Breast epithelium (tissue), 4 donors: ENCODE measurements at places on chromosomes 7 and 10. TPM values are rescaled to one million over a fixed set of nuclear protein-coding genes. Genes with fewer than 3 reads are reported as not detected.

GRCh38 chr10:124450012-124450782 is at the start of gene NKX1-2:
NKX1-2 (minus strand) TSS chr10:124450035; CDS start chr10:124449943, 92 bp downstream.
- no peak for DNase-seq

GRCh38 chr7:88109612-88110011 is 110.2 kb downstream of the SRI start:
- no peak for DNase-seq

DNA sequence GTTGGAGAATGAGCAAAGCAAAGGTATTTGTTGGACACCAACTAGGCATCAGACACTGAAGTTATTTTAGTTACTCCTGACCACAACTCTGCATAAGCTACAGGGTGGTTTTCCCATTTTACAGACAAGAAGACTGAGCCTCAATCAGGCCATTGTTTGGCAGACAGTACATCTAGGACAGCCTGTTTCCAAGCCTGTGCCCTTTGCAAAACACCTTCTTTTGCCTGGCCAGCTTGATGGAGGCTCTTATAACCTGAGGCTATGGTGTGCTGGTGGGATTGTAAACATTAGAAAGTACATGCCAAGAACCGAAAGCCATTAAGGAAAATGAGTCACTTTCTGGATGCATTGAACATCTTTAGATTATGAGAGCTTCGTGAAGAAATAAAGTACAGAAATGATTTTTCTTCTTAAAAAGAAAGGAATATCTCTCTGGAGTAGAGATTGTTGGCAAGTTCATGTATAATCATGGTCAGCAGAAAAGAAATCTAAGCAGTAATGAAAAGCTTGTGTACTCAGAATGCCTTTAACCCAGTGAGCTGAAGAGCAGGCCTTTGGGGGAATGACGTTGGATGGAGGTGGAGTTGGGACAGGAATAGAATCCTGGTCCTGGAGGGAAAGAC is 140.6 kb downstream of the KIAA1217 start:
- DNase-seq: no peak

AKR1C8 gene
- 0.73 TPM for total RNA-seq

SKAP2 gene
- 35.7 TPM for total RNA-seq
